ENCODE measurements at places on chromosomes 3 and 15.

DNA sequence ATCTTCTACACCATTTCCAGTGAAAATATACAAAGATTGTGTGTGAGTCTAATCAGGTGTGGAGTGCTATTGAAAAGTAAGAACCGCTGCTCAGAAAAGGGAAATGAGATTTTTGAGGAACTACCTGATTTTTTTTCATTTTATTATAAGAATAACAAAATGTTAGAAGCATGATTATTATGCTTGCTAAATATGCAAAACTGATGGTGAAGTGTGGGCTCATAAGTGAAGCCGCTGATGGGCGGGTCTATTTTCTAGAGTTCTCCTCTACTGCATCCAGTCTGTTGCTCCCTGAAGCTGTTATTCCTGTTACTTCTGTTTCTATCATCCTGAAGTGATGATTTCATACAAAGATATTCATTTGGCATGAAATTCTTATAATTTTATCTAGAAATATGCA lies 612.0 kb downstream of the CADM2 start:
- no peak for DNase-seq

GRCh38 chr15:40100947-40101905 lies 7.5 kb downstream of the BMF start:
- no peak for DNase-seq

DNA sequence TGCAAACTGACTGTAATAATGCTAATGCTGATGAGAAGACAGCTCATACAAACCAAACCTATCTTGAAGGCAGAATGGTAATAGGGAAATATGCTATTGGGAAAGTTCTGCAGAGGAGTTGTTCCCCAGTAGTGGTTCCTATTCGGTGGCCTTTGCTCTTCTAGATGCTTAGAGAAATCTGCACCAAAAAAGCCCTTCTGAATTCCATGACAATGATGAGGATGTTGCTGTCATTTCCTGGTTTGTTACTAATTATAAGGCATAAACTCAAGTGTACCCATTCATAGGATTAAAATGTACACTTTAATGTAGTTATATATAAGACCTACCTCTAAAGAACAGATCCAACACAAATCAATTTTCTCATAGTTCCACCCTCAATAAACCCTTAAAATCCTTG lies 30.1 kb downstream of the TOMM70 start:
- DNase-seq, result no peak

DNA sequence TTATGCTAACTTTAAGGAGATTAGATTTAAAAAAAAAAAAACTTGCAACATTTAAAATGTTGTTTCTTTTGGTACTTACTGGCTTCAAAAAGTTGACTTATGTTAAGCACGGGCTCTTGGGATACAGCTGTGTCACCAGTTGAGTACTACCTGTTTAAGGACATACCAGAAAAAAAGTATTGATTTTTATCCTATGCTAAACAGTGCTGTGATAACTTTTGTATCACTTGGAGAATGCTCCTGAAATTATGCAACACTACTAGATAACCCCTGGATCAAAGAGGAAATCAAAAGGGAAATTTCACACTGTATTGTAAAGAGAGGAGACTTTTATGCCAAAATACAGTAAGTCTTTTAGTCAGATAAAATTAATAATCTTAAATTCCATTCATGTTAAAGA lies 77.7 kb downstream of the SLMAP start:
- no peak for DNase-seq

Measured in CD4-positive, alpha-beta T cell treated with Interleukin-6 at 100 ng/mL for 8 hours (primary cell).